CD4-positive, alpha-beta T cell treated with Interleukin-17A for 4 hours (primary cell): ENCODE measurements at places on chromosomes 1 and 21.
A peak's percentile ranks its signal among the peaks of the same experiment; 100 is the strongest.

DNA sequence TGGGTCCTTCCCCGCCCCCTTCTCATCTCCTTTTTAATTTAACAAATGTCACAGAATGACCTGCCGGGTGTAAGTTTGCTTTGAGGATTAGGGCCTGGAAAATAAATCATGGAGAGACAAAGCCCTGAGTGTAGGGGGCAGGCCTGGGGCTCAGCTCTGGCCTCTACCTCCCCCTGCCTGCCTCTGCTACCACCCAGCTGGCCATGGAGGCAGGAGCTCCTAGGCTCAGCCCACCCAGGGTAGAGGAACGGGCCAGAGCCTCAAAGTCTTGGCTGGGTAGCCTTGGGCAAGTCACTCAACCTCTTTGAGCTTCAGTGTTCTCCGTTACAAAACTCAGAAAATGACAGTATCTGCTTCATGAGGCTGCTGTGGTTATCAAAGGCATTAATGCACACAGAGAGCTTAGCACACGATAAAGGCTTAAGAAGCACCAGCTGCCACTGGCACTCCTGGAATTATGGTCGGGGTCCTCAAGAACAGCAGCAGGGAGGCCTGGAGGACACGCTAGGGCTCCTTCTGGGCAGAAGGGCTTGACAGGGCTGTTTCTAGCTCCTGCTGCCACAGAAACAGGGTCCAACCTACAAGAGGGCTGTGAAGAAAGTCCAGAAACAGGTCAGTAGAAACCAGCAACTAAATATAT lies 39.0 kb downstream of the LRP8 start:
- DNase-seq = no peak

GRCh38 chr1:220878191-220879075 lies 810 bp upstream of the HLX start:
- no peak for DNase-seq

GRCh38 chr1:61337441-61337951 lies 255.1 kb downstream of the NFIA start:
- no peak for DNase-seq

GRCh38 chr1:191528275-191528674 lies 630.0 kb upstream of the RGS18 start:
- DNase-seq = no peak

GRCh38 chr1:59691261-59691660 lies 123.5 kb upstream of the HOOK1 start:
- DNase-seq = no peak

- no peak for DNase-seq
Observed at GRCh38 chr1:58438468-58438867, 108.1 kb downstream of the OMA1 start.

GRCh38 chr1:7905262-7905661 lies 35.4 kb downstream of the TNFRSF9 start:
- no peak for DNase-seq

DNA sequence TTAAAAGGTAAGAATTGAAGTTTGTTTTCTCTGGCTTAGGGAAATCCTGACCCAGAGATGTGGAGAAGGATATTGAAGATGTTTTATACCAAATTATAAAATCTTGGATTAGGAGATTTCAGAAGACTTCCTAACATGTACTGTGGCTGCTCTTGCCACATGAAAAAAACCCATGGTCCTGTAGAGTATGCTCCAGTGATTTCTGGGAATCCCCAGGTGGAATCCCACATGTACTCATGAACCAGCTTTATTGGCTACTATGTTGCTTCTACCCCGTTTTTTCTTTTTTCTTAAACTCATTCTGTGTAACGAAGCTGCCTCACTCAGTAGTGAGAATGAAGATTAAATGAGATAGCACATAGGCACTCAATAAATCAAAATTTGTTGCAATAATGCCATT lies 132.7 kb upstream of the SGIP1 start:
- no peak for DNase-seq

DNA sequence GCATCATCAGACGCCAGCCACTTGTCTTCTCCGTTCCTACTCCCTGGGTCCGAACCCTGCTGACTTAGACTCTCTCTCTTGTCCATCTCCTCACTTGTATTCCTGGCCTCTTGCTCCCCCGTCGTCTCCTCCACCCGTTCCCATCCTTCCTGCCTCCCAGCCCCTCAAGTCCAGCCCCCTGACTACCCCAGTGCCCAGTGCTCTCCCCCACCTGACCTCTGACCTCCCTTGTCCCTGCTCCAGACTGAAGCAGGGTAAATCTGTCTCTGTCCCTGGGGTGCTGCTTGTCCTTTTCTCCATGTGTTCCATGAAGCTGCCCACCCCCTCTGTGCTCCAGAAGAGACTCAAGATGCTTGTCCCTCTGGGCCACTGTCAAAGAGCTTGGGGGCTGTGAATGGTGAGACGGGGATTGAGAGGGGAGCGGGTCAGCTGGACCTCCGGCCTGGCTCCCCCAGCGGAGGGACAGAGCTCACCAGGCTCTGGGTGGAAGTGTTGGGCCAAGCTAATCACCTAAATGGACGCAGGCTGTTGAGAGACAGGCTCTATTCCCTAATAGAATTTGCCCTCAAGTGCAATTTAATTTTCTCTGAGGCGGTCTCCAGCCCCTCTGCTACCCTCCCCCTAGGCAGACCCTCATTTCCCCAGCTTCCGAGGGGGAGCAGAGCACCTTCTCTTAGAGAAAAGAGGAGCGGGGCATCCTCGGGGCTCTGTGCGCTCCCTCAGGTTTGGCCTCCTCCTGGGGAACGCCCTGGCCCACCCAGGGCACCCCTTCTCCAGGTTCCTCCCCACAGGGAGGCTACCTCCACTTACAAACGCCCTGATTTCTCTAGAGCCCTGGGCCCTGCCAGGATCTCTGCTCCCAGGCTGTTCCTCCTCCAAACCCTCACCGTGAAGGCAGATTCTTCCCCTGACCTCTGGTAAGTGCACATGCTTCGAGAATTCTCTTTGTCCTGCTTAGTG lies 11.0 kb upstream of the LHX4 start:
- no peak for DNase-seq

DNA sequence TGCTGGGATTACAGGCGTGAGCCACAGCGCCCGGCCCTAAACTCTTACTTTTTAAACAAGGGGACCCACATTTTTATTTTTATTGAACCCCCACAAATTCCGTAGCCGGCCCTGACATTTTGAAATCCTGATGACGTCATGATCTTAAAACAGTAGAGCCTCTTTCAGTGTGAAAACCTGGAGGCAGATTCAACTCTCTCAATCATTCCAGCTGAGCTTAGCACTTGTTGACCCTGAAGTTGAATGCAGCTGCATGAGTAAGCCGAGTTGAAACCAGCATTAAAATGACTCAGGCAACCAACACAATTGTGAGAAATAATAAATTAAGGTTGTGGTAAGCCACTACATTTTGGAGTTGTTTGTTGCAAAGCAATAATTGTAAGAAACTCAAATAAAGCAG lies 93.9 kb upstream of the ADGRL4 start:
- no peak for DNase-seq

- no peak for DNase-seq
Observed at GRCh38 chr1:78536427-78536826, 45.7 kb downstream of the PTGFR start.

DNA sequence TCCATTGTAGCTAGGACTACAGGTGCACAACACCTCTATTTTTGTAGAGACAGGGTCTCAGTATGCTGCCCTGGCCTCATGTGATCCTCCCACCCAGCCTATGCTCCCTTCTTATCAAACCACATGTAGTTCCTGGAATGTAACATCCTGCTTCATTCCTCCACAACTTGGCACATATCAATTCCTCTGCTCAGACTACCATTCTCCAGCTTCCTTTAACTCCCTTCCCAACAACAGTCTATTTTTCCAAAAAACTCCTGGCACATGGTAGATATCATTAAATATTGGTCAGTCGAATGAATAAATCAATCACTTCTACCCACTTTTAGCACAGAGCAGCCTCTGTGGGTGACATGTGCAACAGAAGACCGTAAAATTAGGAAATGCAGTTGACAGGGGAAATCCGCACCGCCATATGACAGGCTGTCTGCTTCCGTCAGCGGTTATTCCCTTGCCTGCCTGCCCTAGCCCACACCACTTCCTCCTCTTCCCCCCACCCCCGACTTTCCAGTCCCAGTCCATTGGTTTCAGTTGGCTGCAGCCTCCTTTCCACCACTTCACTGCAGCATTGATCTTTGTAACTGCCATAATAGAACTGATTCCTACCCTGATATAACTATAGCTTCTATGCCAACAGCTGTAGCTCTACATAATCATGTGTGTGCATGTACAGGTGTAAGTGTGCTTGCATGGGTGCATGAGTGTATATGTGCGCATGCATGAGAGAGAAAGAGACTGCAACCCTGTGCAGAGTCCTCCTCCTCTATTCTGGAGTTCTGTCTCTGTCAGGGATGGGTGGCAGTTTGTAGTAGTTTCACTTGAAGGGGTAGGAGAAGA lies 6.8 kb upstream of the AKR1A1 start:
- peak; percentile 70 for DNase-seq

- no peak for DNase-seq
Observed at GRCh38 chr1:59379371-59379728, 82.5 kb downstream of the FGGY start.

DNA sequence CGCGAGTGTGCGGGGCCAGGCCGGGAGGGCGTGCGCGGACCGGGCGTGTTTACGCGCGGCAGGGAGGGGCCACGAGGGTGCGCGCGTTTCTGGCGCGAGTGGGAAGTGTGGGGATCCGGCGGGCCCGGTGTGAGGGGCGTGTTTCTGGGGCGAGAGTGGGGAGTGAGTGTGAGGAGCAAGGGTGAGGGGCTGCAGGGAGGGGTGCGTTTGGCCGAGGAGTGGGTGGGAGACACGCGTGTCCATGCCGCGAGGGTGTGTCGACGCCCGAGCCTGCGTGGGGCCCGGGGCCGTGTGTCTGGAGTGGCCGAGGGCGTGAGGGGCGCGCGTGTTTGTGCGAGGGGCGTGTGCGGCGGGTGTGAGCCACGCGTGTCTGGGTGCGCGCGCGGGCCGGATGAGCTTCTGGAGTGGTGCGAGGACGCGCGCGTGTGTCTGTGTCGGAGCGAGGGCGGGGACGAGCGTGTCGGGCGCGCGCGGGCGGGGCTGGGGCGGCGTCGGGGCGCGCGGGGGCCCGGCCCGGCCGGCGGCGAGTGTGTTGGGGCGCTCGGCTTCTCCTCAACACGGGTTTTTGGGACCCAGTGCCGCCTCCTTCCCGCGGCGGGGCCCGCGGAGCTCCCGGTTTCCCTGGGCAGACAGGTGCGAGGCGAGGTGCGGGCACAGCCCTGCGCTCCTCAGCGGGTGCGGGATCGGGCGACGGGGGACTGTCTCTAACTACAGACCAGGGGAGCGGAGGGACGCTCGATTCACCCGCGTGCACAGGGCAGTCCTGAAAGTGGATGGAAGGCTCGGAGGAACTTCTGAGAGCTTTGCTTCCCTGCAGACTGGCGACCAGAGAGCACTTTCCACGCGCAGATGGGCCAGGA lies 65.8 kb upstream of the VAMP3 start:
- DNase-seq = peak; percentile 64

GRCh38 chr21:32001390-32001789 lies 128.6 kb downstream of the HUNK start:
- DNase-seq = no peak

- no peak for DNase-seq
Observed at GRCh38 chr21:31733551-31734149, 1.7 kb upstream of the SCAF4 start.

- no peak for DNase-seq
Observed at GRCh38 chr1:40944841-40945430, 34.6 kb upstream of the CTPS1 start.

- DNase-seq = no peak
Observed at GRCh38 chr1:87683196-87683956, 354.7 kb downstream of the LMO4 start.

DNA sequence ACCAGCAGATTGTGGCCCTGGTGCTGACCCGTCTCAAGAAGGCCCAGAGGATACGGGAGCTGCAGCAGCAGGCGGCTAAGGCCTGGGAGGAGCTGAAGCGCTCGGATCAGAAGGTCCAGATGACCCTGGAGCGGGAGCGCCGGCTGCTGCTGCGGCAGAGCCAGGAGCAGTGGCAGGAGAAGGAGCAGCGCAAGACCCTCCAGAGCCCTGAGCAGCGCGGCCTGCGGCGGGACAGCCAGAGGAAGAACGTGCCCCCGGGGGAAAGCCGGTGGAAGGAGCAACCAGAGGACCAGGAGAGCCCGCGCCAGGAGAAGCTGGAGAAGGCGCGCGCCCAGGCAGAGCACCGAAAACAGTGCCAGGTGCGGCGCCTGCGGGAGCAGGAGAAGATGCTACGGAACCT lies 1.0 kb downstream of the CCDC185 start:
- no peak for DNase-seq

DNA sequence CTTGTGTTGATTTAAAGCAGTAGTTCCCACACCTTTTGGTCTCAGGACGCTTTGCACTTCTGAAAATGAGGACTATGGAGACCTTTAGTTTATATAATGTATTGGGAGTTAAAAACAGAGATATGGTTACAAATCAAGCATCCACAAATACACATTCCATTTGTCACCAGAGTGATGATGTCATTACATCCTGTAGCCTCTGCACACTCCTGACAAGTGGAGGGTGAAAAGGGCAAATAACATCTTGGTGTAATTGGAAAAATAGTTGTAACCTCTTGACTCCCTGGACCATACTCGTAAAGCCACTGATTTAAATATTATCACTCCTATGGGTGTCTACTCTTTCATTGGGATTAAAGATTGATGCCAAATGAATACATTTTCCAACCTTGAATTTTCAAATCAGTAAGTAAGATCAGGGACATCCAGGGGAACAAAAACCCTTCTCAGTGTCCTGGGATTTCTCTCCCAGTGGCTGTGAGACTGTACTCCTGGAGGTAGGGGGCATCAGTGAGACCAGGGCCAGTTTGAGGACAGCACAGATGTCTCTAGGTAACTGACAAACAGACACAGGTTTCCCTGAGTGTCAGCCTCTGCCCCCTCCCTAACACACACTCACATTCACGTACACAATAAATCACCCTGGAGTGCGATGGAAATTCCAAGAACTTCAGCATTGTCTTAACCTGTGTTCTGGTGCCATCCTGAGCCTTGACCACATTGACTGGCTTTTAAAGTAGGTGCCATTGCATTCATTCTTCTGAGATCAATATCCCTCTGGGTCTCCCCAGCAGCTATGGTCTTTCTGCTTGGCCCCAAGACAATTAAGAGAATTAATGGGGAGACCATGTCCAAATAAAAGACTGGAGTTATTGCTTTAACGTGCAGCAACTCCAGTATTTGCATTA lies 63.0 kb downstream of the NR5A2 start:
- no peak for DNase-seq

DNA sequence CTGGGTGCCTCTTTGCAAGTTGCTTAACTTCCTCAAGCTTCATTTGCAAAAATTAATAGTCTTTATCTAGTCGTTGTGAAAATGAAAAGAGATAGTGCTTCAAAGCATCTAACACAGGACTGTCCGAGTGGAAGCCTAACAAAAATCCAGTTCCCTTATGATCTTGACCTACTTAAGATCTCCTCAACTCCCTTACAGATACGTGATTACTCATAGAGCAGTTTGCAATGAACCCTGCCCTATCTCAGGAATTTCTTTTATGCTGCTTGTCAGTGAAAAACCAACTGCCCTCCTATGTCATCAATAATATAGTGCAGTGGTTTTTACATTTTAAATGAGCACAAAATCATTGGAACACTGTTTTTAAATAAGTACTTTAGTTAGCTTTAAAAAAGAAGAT lies 314.3 kb downstream of the BACH1 start:
- no peak for DNase-seq

GRCh38 chr1:229114315-229114714 lies 156.6 kb upstream of the RAB4A start:
- DNase-seq = peak; percentile 32
